Cortex of kidney (tissue), 1 donor: ENCODE measurements at places on chromosomes 2 and 18.

DNA sequence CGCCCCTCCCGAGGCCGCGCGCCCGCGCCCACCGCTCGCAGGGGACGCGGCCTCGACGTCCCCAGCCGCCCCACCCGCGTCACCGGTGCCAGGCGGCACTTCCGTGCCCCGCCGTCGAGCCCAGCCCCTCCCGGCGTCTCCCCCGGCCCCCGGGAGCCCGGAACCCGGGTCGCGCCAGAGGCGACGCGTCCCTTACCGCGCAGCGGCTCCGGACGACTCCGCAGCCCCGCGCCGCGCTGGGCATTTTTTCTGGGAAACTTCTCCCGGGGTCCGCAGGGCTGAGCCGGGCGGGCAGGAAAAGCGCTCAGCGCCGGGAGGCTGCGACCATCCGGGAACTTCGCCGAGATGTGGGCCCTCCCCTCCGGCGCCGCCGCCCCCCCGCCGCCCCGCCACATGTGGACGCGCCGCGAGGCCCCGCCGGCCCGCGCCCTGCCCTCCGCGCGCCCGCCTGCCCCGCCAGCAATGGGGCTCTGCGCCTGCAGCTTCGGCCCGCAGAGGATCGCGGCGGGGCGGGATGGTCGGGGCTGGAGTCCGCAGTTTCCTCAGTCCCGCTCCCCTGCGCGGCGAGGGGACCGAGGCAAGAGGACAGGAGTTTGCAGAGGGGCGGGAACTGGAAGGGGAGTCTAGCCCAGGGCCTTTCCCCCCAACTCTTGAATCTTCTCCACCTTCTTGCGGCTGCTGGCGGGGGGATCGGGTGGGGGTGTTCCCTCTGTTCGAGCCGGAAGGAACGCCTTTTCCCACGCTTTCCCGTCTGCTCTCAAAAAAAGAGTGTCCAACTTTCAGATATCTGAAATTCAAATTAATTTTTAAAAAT is 81.5 kb downstream of the CHRNA1 start:
- DNase-seq, result no peak

- DNase-seq, result no peak
Measured at GRCh38 chr2:105636109-105636740, 108.5 kb upstream of the NCK2 start.

DNA sequence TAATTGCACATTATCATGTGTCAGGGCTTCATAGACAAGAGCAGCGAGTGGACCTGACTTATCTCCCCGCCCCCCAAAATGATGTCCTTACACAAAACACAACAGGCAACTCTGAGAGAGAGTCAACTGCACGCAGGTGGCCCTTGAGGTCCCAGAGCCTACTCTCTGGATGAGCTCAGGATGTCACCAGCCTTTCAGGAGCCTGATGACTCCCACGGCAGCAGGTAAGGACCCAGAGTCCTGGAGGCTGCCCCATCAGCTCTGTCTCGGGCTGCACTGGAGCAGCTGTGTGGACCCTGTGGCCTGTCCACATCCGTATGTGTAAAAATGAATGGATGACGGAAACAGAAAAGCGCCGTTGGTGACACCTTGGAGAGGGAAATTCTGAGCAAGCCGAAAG is 130.9 kb downstream of the HDAC4 start:
- no peak for DNase-seq

DNA sequence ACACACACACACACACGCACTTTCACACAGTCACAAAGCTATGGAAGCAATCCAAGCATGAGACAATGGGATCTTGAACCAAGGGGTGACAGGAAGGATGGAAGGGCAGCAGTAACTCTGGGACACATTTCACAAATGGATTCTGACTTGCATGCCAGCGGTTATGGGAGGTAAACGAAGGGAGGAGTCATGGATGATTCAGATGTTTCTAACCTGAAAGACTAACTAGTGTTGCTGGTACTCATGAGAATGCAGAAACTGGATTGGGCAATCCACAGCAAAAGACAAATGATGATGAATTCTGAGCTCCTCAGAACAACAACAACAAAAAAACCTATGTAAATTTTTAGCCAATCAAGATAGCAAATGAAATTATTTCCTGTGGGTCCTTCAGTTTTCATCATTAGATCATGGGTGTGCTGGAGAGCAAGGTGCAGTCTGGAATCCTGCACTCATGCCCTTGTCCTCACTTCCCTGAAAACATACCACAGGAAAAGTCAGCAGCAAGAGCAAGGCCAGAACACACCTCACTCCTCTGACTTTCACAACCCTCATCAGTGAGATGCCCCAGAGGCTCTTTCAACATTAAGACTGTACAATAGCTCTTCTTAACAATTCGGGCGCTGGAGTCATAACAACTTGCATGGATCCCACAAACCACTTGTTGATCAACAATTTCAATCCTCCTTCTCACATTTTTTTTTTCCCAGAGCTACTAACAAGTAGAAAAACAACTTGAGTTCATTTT is 32.6 kb downstream of the ABCA12 start:
- DNase-seq, result no peak
